Renal cortical epithelial cell (primary cell): ENCODE measurements at places on chromosomes 7 and 10.

DNA sequence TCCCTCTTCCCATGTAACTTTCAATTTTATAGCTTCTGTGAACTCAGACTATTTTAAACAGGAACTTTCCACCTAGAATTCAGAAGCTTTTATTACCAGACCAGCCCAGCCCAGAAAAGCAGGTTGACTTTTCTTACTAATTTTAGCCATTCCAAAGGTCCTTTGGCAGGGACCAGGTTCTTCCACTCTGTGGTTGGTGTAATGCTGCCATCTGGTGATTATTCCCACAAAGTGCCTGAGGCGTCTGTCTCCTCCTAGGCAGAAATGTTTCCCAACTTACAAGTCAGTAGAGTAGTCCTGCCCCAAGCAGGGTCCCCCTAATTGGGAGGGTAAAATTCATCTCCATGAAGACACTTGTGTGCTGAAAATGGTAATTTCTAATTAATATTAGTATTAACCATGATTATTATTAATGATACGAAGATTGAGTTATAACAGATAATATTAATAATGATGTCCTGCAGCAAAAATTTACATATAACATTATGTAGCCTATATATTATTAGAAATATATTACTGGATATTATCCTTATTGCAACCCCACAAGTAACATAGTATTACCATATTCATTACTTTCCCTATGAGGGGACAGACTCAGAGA, 53.0 kb upstream of the PPP1R17 start:
- peak; percentile 63 for DNase-seq

DNA sequence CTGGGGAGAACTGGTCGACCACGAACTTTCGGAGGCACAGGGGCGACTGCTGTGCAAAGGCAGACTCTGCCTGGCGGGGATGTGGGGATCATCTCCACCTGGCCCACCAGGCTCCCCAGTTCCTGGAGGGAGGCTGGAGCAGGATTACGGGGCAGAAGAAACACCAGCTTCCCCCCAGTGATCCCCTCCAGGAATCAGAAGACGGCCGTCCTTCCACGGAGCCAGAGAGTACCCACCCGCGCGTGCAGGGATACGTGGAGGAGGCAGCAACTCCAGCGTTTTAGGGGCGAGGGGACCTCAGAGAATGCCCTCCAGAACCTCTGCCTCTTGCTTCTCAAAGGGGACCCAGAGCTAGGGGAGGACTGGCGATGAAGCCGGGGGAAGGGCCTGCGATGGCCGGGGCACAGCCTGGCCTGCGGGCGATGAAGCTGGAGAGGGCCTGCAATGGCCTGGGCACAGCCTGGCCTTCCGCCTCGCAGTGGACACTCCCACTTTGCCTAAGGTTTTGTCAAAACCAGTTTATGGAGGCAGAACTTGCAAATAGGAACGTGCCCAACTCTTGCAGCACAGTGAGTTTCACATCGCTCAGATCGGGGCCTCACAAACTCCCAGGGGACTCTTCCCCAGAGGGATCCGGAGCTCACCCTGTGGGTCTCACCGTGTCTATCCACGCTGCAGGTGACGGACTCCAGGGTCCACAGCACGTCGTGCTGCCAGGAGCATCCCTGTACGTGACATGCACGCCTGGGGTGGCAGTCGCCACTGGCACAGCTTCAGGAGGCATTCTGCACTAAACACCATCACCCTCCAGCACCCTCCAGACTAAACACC, 77.9 kb upstream of the PDGFA start:
- DNase-seq, result no peak

GRCh38 chr10:130430291-130430690, 294.1 kb downstream of the GLRX3 start:
- DNase-seq, result no peak

DNA sequence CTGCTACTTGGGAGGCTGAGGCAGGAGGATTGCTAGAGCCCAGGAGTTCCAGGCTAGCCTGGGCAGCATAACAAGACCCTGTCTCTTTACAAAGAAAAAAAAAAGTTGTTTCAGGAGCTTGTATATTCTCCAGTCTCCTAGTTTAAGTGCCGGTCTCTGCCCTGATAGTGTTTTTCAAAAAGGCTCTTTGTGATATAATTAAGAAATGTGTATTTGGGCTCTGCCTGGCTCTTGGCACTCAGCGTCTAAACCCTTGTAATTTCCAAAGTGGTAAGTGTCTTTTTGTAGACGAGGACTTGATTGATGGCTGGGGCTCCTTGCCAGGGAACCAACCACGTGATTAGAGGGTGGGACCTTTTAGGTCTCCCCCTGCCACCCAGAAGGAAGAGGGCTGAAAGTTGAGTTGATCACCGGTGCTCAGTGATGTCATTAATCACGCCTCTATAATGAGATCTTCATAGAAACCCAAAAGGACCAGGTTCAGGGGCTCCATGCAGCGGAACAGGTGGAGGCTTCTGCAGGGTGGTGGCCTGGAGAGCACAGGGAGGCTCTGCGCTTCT, 4.4 kb downstream of the EIF3B start:
- DNase-seq, result no peak

DNA sequence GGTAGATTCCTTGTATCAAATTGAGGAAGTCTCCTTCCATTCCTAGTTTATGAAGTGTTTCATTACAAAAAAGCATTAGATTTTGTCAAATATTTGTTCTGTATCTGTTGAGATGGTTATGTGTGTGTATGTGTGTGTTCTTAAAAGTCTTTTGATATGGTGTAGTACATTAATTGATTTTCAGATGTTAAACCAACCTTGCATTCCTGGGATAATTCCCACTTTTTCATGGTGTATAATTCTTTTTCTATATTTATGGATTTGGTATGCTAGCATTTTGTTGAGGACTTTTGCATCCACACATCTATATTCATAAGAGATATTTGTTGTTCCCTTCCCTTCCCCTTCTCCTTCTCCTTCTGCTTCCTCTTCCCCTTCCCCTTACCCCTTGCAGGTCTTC, 8.9 kb upstream of the GIMAP8 start:
- no peak for DNase-seq
